ENCODE measurements at places on chromosomes 1 and 21. TPM values are rescaled to one million over a fixed set of nuclear protein-coding genes. Genes with fewer than 3 reads are reported as not detected.

DNA sequence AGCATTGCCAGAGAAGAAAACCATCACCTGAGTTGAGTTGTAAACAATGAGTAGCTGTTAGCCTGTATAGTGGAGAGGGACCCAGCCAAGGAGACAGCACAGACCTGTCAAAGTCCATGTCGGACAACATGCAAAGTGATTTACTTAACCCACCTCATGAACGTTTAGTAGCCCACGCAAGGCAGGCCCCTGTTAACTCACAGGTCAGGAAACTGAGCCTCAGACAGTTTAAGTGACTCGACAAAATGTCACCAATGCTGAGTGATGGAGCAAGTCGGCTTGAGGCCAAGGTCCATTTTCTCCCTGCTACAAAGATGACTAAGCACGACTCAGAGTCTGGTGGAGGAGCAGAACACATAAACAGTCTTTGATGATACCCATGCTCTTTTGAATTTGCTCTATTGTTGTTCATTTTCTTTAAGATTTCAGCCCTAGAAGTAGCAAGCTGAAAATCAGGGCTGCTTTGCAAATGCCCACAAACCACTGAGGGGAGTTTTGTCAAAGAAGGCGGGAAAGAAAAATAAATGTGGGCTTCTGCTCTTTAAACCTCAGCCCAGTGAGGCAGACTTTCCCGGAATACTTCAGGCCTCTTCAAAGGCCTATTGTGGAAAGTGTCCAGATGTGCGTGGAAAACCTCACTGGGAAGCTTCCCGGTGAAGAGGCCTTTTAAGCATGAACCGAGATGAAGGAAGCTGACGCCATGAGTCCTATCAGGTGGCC, 83.8 kb upstream of the HOOK1 start:
- peak; percentile 96 for DNase-seq

DNA sequence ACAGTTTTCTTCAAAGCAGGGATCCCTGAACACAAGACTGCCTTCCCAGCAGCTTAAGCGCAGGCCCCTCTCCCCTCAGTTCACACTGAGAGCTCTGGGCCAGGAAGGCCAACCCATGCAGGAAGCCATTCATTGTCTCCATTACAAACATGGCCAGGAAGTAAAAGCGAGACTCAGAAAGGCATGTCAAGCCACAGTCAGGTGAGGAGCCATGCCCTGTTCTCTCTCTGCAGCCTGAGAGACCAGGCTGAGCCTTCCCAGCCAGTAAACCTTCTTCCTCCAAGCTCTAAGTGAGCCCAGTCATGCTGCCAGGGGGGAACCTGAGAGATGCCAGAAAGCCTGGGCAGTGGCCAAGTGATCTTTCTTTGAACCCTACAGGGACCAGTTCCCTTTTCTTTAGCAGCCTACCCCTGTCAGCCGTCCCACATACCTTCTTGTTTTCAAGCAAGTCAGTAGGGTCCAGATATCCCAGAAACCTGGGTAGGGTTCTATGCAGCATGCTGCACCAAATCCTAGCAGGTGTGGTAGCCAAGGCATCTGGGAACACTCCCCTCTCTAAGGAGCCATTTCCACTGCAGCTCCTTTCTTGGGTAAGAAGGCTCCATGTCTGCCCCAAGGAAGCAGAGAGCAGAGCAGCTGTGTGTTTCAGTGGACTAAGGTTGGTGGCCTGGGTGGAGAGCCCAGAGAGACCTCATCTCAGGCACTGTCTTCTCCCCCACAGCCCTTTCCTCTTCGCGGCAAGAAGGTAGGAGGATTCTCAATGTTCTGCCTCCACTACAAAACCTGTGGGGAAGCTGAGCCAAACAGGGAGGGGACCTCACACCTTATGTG, 977 bp downstream of the TRAF3IP3 start:
- DNase-seq, result no peak

The MAN1C1 gene
- total RNA-seq, result 22.8 TPM

The PADI1 gene
- total RNA-seq, result not detected

All from esophagus muscularis mucosa (tissue), 4 donors.